ENCODE measurements at places on chromosomes 3 and 15. TPM values are rescaled to one million over a fixed set of nuclear protein-coding genes. Genes with fewer than 3 reads are reported as not detected.
A peak's percentile ranks its signal among the peaks of the same experiment; 100 is the strongest.

REC114 gene
- total RNA-seq: not detected

SUCNR1 gene
- total RNA-seq: 0.17 TPM

SORD gene
- 3.4 TPM for total RNA-seq

DNA sequence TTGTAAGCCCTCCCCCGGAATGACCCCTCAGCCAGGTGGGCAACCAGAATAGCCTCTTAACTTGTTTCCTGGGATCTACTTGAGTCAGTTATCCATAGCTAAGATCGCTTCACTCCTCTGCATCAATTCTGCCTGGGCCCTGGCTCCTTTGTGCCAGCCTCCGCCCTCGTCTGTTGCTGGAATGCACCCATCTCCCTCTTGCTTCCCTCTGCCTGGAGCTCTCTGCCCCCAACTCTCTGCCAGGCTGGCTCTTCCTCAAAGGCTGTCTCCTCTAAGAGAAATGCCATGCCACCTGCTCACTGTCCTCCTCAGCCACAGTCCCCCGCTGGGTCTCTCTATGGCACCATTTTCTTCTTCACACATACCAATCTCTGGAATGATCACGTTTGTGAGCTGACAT, 240.8 kb downstream of the ADAMTS17 start:
- DNase-seq: no peak

DNA sequence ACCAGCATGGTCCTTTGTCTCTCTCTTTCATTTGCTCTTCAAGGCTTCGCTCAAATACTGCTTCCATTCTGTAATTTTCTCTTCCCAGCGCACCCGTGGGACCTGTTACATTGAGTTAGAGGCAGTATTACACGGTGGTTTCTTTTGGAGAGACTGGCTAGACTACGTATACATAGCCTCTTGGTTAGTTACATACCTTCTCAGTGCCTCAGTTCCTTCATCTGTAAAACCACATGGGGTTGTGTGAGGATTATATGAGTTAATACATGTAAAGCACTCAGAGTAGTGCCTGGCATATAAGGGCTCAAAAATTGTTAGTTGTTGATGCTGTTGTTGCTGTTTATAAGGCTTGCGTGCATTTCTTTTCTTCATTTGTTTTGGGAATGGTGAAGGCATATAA, 33.8 kb downstream of the UBE2E2 start:
- no peak for DNase-seq

DNA sequence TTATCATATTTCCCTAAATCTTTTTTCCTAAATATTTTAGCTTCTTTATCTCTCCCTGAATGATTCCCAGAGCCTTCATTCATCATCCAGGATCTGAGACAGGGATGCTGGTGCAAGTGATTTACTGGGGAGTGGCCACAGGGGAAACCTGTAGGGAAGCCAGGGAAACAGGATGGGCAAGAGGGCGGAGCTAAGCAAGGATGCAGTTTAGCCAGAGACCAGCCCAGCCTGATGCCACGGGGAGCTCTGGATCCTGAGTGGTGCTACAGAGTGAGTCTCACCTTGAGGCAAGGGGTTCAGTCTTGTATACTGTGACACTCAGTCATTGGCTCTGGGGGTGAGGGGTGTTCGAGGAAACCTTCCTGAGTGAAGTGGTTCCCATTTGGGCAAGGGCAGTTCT, 39.7 kb upstream of the LRRFIP2 start:
- no peak for DNase-seq

GRCh38 chr3:178628037-178628436, 91.8 kb downstream of the KCNMB2 start:
- DNase-seq: no peak

- no peak for DNase-seq
Observed at GRCh38 chr3:124873226-124873625, 13.9 kb downstream of the ITGB5 start.

DNA sequence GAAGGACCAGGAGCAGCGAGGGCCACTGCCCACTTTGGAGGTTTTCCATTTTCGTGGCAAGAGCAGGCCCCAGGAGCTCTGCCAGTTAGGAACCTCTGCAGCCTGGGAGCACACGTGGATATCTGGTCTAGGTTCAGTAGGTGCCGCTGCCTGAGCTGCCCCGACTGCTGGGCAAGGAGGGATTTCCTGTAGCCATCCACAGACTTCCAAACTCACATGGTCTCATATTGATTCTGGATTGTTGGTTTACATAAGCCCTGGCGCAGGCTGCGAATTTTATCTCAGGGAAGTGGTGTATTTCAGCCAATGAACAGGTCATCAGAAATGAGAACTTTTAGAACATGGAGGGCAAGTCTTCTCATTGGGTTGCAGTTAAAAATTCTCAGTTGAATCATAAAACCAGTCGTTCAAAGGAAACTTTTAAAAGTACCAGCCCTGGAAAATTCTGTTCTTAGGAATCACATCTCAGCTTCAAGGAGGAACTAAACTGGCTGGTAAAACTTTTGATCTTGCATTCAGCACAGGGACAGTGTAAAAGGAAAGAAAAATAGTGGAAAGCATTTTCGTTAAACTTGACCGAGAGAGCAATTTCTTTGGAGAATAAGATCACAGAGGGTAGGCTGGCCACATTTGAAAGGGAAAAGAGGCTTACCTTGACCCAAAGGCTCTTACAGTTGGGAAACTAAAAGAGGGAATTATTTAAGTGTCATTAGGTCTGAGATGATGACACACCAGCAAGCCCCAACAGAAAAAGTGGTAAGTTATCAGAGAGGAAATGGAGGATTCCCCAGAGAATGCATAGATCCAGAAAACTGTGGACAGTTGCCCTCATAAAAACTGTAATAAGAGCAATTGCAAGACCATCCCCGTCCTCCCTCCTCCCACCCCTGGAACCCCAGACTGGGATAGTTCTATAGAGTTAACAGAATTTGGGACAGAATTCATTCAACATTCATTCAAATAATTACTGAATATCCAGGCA, 6.4 kb upstream of the RTP3 start:
- DNase-seq: no peak

DNA sequence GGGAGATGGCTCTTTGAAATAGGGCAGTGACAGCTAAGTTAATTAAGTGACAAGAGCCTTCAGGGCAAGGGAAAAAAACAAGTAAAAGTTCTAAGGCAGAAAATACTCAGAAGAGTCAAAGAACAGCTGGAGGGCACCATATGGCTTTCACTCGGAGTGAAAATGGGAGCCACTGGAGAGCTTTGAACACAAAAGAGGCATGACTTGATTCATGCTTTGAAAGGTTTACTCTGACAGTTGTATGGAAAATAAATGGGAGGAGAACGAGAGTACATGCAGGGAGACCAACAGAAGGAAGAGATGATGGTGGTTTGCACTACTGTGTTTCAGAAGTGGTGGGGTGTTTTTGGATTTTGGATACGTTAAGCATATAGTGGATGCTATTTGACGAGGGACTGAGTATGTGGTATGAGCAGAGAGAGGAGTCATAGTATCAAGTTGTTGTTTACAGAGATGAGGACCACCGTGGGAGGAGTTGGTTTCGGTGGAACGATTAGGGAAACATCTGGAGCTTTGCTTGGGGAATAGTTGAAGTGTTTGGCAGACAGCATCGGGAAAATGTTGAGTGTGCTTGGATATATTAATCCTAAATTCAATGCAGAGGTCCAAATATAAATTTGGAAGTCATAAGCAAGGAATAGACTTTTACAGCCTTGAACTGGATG, 411.5 kb downstream of the GABRG3 start:
- no peak for DNase-seq

GRCh38 chr3:24923570-24923969, 428.9 kb upstream of the THRB start:
- no peak for DNase-seq

- no peak for DNase-seq
Observed at GRCh38 chr3:152825566-152825965, 9.4 kb upstream of the P2RY1 start.

GRCh38 chr3:54374214-54374852, 252.0 kb downstream of the CACNA2D3 start:
- peak; percentile 12 for DNase-seq

DNA sequence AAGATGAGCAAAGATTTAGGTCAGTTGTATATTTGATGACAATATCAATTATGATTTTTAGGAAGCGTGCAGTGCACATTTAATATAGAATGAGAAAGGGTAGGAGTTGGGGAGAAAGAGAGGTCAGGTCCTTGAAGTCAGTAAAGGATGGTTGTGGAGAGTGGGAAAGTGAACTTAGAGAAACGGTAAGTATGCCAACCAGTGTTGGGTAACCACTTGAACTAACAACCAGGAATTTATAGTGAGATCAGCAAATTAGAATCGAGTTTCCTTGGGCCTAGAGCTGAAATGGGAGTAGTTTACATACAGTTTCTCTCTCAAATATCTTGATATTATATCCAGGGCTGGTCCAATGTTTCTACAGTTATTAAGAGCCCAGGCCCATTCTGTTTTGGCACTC, 188.5 kb upstream of the RBMS3 start:
- no peak for DNase-seq

LMAN1L gene
- not detected for total RNA-seq

DNA sequence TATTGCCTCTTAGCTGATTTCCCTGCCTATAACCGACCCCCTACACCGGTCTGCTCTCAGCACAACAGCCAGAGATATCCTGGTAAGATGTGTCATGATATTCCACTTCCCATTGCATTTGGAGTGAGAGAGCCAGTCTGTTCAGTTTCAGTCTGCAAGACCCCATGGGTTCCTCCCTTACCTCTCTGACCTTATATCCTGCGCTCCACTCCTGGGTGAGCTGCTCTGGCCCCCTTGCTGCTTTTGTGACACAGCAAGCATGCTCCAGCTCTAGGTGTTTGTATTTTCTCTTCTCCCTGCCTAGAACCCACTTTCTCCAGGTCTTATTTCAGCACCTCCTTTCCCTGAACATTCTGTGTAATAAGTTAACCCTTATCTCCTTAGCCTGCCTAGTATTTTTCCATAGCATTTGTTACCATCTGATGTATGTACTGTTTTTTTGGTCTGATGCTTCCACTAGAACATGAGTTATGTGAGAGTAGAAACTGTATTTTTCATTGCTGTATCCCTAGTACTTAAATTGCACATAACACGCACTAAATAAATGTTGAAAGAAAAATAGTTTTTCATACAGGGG, 44.2 kb downstream of the CMTM8 start:
- DNase-seq: no peak

APOD gene
- total RNA-seq: not detected

DNA sequence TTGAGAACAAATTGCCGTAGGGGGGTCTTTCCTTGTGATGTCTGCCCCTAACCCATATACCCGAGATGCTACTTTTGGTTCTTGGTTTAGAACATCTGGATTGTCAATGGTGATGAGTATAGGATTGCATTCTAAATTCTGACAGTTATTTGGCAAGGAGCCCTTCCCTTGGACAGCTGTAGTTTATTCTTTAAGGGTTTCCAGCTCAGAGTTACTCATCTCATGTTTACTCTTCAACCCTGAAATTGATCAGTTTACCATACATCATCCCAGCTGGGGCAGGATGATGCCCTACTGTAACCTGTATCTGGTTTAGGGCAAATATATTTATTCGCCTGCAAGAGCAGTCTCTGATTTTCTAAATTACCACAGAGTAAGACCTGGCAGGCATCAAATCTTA, 85.7 kb upstream of the XCR1 start:
- no peak for DNase-seq

- DNase-seq: no peak
Observed at GRCh38 chr3:185351396-185351795, 11.5 kb upstream of the MAP3K13 start.

DNA sequence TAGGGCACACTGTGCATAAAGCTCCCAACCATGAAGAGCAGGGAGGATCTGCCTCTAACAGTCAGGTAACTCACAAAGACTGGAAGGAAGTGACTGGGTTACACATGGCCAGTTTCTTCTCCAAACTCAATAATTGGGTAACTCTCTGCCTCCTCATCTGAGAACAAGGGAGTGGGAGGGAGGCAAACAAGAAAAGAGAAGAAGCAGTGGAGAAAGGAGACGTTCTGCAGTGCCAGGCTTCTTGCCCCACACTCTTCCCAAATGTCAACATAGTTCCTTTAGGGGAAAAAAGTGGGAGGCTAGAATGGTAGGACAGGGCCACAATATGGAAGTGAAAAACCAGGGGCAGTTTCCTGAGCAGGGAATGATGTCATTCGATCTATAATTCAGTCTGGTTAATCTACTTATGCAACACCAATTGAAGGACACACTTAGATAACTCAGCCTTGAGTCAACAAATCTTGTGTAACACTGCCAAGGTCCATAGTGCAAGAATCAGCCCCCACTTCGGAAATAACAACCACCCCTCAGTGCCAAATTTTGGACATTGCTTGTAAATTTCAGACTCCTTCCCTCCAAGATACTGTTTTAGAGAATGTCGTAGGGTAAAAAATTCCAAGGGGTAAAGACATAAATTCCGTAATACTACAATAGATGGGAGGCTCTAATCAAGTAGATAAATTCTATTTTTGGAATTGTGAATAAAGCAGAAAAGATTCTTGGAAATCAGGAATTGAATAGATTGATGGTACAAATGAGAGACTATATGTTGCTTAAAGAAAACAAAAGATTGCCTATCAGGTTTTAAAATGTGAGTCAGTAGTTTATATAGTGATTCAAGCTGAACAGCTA, 143.0 kb downstream of the LPP start:
- DNase-seq: no peak

KCNMB3 gene
- 0.99 TPM for total RNA-seq

DNA sequence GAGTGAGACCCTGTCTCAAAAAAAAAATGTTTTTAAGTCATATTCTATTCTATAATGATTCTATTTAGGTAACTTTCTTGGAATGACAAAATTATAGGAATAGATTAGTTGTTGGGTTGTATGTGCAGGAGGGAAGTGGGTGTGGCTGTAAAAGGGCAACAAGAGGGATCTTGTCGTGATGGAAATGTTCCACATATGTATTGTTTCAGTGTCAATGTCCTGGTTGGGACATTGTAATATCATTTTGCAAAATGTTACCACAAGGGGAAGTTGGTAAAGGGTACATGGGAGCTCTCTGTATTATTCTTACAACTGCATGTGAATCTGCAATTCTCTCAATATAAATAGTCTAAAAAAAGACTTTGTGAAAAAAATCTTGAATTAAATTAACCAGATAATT, 14.3 kb upstream of the ABHD5 start:
- DNase-seq: no peak

- no peak for DNase-seq
Observed at GRCh38 chr3:14345496-14346150, 56.8 kb upstream of the SLC6A6 start.

DNA sequence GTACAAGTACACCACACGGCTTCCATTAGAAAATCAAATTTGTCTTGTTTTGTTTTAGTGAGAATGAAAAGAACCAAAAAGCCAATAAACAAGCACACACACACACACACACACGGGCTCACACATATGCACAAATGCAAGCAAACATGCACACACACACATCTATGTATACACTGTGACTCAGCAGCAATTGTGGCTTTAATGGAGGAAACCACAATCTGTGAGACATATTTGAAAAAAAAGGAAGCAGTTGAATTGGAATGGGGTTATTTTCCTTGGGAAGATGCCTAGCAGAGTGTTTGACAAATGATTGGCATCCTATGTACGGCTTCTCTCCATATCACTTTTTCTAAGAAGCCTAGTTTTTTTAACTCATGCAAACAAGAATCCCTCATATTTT, 201.1 kb upstream of the ARRDC4 start:
- DNase-seq: no peak

- no peak for DNase-seq
Observed at GRCh38 chr3:151775314-151776258, 38.3 kb upstream of the AADAC start.

Measured in CD4-positive, CD25-positive, alpha-beta regulatory T cell (primary cell).